Urothelium cell line (cell line): ENCODE measurements at places on chromosomes 16 and 17.

DNA sequence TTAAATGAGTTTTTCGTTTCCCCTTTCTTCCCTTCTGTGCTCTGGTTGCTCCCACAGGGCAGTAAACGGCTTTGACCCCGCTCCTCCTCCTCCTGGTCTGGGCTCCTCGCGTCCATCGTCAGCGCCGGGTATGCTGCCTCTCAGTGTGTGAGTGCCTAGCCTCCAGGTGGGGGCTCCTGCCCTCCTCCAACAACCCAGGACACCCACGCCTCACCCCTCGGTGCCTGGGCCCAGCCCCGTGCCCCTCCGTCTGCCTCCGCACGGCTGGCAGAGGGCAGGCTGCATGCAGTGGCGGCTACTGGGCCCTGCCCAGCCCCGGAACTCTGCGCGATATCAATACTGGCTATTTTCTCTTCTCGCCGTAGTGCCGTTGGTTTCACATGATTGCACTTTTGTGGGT lies 31.2 kb downstream of the NDEL1 start:
- DNase-seq = no peak

- no peak for DNase-seq
Measured at GRCh38 chr16:80812593-80812992, 8.2 kb upstream of the CDYL2 start.

GRCh38 chr16:48087639-48088038 lies 68.2 kb downstream of the ABCC12 start:
- DNase-seq = no peak

- DNase-seq = no peak
Measured at GRCh38 chr17:81444610-81445339, 49.5 kb downstream of the BAHCC1 start.

GRCh38 chr16:23354246-23354645 lies 52.1 kb downstream of the SCNN1B start:
- no peak for DNase-seq

GRCh38 chr16:20849589-20850390 lies 43.5 kb downstream of the REXO5 start:
- peak; percentile 37 for DNase-seq
